ENCODE measurements at places on chromosomes 1 and 21.

GRCh38 chr1:164794356-164794755, 235.4 kb downstream of the PBX1 start:
- DNase-seq: peak; percentile 85

GRCh38 chr1:31038360-31038759, 27.2 kb downstream of the PUM1 start:
- DNase-seq: no peak

DNA sequence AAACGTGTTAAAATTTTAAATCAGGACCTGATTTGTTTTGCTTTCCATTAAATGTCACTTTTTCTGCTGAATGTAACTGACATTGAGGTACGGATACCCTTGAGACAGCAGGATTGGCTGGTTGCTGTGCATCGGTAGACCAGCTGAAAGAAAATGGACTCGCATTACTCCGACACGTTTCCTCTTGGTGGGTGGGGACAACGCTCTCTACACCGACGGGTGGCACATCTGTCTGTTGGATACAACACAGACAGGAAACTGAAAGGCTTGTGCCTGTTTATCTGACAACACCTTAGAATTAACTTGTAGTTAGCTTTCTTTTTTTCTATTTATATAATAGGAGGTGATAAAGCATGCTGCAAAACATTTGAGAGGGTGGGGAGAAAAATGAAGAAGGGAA, 19.4 kb downstream of the PRPF38A start:
- no peak for DNase-seq

DNA sequence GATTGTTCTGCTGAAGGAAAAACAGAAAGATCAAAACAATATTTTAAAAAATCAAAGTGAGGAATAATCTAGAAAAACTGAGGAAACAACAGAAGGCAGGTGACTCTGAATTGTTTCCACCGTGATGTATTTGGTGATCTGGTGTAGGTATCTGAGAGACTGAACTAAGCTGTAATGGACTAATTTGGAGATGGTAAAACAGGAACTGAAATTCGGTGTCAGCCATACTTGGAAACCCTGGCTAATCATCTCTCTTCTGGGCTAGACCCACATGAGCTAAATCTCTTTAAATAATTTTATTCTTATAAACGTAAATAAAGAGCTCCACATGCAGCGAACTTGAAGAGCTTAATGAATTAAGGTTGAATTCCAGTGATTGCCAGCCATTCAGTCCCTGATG, 1226.1 kb downstream of the NCAM2 start:
- no peak for DNase-seq

DNA sequence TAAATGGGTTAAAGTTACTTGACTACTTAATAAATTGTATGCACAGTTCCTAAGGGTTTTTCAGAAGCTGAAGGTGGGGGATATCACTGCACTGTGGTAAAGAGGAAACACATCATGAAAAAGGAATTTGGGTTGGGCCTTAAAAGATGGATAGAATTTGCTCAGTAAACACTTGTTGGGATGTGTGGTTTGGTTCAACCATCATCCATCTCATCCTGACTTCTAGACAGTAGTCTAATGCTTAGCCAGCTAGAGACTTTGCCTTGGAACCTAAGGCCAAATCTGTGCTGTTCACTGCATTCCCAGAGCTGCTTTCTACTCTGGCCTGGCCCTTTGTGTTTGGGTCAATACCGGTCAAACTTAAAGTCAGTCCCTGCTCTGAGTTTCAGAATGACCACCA, 30.6 kb downstream of the LY9 start:
- DNase-seq: no peak
